ENCODE measurements at places on chromosomes 11 and 22.

DNA sequence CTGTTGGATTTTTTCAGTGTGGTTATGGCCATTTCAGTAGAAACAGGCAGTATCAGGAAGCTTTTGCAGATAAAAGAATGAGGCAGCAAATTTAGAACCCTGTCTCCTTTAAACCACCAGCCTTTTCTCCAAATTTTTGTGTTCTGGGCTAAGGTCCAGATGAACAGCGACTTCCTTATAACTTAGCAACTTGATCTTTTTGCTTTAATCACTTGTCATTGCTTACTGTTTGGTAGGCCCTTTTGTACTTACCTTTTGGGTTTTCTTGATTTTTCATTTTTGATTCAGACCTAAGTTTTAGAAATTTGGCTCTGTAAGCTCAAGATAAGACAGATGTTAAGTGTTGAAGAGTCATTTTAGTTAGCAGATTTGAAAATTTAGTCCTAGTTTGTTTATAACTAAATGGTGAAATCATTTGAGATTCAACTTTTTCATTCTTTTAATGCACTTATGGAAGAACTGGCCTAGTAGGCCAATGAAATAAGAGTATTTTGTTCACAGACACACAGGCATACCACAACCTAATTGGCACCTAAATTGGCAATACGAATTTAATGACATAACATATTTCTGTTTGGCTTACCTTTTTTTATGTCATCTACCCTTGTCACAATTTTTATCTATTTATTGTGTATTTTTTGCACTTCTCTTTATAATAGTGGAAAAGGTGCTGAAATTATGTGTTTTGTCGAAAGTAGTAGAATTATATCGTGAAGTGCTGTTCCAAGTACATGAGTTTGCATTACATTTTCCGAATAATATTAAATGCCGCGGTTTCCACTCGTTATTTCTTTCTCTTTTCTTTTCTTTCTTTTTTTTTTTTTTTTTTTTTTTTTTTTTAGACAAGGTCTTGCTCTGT, 2.1 kb downstream of the RTN3 start:
- peak; percentile 33 for DNase-seq

- DNase-seq = no peak
Observed at GRCh38 chr11:113814181-113814580, 34.6 kb downstream of the CLDN25 start.

GRCh38 chr11:64299847-64300648, at the start of gene CATSPERZ:
TSS of gene CATSPERZ (plus strand) at chr11:64300358. CDS start at chr11:64300411, 53 bp downstream.
- DNase-seq = no peak

DNA sequence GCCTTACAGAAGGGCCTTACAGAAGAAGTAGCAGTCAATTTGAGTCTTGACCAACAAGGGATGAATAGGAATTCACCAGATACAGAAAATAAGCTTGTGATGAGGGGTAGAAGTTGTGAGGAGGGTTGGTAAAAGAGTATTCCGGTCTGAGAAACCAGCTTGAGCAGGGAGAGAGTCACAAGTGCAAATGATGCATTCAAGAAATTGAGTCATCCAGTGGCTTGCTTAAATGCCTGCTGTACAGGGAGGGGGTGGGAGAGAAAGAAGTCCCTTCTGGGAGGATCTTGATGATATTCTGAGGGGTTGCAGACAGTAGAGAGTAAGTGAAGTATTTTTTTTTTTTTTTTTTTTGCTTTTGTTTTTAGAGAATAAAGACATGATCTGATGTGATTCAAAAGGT, 9.2 kb downstream of the CCKBR start:
- no peak for DNase-seq

DNA sequence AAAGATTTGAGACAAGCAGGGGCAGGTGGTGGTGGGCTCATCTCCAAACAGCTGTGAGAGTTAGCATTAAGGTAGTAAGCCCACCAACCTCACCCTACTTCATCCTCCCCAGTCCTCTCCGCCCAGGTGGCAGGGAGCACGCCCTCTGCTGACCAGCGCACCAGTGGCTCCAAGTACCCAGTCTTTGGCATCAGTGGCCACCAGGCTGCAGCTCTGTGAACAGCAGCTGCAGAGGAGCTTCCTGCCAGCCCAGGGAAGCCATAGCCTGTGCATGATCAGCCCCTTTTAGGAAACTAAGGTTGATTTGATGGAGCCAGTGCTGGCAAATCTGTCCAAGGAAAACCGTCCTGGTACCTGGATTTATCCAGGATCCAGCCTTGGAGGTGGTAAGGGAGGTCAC, 21.7 kb downstream of the CAVIN3 start:
- DNase-seq = peak; percentile 45

DNA sequence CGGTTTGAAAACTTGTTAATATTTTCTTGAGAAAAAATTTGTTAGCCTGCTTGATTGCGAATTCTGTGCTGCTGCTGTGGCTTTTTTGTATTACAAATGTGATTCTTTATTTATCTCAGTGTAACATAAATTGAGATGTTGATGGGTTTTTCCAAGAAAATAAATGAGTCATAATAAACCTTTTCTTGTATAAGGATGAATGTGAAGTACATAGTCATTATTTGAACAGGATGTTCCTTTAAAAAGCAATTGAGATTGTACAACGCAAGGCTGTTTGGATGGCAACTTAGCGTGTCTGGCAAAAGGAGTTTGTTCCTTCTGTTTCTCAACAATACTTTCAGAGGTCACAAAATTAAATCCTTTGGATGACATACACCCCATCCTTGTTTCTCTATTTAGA, 24.6 kb upstream of the CARD18 start:
- DNase-seq = no peak

DNA sequence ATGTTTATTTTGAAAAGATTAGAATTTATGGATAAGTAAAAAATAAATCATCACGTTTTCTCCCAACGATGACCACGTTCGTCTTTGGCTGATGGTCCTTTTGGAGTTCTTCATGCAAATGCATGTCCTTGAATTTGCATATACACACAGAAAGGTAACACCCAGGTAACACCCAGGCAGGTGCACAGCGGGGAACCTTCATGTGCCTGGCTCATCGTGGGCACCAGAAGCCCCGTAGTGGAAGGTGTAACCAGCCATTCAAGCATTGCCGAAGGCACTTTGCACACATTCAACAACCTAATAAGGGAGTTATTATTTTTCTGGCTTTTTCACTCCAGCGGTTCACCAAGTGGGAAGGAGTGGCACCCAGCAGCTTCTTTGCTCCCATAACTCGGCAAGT, 404.6 kb downstream of the TBC1D22A start:
- no peak for DNase-seq

DNA sequence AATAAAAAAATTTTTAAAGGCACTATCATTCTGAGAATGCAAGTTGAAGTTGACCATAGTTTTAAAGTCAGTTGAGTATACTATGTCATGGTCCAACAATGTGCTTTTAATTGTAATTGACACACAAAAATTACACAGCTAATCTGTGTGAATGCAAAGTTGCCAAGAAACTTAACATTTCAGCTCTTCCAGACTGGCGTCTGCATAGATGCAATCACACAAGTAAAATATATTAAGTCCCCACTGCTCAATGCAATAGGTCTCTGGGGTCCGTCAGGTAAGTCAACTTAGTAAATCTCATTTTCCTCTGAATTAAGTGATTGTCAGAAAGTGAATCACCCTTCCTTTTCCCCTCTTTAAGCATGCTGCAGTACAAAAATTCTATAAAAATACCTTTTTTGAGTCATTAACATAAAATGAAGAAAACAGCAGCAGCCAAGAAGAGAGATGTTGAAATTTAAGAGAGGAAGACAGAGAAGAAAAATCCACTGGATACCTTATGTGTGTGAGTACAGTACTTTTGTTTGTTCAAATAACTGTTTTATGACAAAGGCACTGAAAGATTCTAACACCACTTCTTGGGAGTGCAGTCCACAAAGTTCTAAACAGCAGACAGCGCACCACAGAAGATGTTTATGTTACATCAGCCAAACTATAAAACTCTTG, 5.1 kb downstream of the FZD4 start:
- DNase-seq = peak; percentile 40

Data from GM03348 (cell line).